Activated CD8-positive, alpha-beta memory T cell treated with anti-CD3 and anti-CD28 coated beads, Interleukin-2, amount 50 U/mL, for 4 hours (primary cell): ENCODE measurements at places on chromosomes 5 and 9.

GRCh38 chr5:178637356-178638074 lies 10.7 kb upstream of the CLK4 start:
- no peak for DNase-seq

DNA sequence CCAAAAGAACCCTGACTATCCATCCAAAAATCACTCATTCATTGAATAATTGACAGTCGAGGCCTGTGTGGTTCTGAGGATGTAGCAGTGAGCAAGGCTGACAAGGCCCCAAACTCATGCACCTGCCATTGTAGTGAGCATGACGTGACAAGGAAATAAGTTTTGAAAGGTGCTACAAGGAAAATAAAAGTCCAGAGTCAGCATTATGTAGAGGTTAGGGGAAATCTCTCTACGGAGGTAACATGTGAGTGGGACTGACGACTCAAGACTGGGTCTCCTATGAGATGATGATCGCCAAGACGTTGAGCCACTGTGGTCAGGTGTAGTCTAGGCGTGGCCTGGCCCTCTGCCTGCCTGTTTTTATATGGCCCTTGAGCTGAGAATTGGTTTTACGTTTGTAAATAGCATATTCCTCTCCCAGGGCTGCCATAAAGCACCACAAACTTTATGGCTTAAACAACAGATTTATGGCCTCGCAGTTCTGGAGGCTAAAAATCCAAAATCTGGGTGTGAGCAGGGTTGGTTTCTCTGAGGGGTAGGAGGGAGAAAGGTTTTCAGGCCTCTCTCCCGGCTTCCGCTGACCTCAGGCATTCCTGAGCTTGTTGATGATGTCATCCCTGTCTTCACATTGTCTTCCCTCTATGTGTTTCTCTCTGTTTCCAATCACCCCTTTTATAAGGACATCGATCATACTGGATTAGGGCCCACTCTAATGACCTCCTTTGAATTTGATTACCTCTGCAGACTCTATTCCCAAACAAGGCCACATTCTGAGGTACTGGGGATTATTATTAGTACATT lies 206.4 kb upstream of the EGFLAM start:
- no peak for DNase-seq

DNA sequence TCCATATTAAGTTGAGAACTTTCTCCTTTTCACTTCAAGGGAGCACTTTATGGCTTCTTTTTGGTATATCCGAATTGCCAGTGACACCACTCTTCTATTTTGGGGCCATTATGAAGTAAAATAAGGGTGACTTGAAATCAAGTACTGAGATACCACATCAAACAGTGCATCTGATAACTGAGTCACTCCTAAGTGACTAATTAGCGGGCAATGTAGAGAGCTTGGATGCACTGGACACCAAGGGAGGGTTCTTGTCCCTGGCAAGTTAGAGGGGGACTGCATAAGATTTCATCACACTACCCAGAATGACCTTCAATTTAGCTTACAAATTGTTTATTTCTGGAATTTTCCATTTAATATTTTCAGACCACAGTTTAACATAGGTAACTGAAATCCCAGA lies 813.9 kb upstream of the CDH10 start:
- DNase-seq = no peak

DNA sequence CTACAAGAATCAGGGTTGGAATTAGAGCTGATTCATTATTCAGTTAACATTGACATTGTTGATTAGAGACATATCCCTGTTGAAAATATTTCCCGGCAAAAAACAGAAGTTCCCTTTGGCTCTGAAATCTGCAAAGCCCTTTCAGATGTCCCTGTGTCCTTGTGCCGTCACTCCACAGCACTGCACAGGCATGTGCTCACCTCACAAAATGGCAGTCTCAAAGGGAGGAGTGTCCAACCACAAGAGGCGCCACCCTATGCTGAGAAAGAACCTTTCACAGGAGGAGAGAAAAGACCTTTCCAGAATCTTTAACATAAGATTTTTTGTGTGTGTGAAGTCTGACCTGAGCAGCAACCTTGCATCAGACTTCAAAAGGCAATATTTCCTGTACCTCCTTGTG lies 112.8 kb upstream of the PRSS3 start:
- DNase-seq = no peak

DNA sequence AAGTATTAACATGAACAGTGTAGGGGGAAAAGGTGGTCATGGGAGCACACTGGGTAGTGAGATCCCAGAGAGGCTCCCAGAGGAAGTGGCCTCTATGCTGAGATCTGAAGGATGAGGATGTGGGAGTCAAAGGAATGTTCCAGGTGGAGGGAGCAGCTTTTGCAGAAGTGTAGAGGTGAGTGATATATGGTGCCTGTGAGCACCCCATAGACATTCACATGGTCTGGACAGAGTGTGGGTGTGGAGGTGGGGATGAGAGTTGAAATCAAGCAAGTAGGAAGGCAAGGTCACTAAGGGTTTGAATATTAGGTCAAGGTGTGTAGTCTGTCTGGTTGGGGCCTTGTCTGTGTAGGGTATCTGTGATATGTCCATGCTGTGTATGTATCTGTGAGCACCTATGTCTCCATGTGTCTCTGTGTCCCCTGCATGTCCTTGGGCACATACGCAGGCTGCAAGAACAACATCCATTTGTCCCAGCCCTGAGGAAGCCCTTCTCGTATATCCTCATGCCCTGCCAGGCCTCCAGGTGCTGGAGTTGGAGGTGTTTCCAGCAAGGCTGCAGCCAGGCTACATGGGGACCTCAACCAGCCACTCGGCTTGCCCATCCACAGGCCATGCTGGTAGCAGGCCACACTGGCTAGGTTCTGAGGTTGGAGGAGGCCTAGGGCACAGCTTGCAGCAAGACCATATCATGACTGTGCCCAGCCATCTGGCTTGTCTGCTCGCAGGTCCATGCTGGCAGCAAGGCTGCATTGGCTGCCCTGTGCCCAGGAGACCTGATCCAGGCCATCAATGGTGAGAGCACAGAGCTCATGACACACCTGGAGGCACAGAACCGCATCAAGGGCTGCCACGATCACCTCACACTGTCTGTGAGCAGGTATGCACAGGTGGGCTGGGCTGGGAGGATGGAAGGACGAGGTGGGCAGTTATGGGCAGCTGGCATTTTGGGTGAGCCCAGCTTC lies 4.7 kb downstream of the PDLIM4 start:
- DNase-seq = peak; percentile 12

- peak; percentile 88 for DNase-seq
Observed at GRCh38 chr9:36151316-36152210, 15.0 kb downstream of the GLIPR2 start.

DNA sequence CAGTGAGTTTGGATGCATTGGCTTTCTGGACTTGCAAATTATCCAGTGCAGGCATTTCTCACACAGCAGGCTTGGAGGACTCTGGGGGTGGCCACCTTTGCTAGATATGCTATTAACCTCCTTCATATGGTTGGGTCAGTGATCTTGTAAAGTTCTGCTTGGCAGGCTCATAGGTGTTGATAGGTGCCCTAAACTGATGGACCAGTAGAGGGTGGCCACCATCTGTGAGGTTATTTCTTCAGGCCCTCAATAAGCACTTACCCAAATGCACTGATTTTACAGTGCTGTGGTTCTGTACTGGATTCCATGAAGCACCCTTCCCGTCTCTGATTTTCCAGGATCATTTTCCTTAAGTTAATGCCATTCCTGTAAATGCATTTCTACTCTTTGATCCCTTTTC lies 216.3 kb downstream of the COMMD10 start:
- no peak for DNase-seq

DNA sequence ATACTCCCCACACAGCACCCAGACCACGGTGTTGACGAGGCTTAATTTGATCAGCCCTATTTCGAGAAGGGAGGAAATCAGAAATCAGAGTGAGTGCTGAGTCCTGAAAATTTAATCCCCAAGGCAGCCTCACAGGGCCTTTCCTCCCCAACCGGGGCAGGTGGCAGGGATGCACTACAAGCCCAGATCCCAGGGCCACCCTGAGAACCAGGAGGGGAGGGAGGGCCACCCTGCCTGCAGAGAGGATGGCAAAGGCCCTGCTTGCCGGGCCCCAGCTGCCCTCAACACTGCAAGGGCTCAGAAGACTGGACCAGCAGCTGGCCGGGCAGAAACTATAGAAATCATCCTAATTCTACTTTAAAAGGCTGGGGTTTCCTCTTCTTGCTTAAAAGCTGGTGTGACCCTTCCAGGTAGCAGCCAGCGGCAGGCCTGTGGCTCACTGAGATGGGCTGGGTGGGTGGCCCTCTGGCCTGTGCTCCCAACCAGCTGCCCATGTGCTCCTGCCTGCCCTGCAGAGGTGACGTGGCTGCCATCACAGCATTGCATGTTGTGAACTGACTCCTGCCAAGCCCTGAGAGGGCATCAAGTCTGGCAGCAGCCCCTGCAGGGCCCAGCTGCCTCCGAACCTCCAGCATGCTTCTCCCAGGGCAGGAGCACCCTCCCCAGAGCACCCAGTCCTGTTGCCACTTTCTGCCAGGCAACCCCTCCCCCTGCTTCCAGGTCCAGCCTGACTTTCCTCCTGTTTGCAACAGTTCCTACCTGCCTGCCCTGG lies 122.8 kb downstream of the ADAMTS2 start:
- DNase-seq = peak; percentile 10

DNA sequence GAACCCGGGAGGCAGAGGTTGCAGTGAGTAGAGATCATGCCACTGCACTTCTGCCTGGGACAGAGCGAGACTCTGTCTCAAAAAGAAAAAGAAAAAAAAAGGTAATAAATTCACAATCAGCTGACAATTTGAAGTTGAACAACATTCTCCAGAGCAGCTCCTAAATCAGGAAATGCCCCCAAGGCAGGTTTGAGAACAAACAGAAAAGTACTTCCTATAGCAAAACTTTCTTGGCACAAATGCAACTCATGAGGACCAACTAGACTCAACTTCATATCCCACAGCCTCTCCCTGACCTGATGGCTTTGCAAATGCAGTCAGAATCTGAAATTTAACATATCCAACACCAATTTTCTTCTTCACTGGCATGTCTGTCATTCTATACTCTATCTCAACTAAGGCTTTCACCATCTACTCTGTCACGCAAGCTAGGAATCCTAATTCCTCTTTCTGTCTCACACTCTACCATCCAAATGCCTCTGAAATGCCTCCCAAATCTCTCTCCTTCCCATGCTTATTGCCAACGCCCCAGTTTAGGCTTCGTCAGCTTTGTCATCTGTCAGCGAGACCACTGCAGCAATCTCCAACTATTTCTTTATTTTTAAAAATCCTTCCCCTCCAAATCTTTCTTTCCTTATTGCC lies 113.3 kb downstream of the MAPKAP1 start:
- no peak for DNase-seq

DNA sequence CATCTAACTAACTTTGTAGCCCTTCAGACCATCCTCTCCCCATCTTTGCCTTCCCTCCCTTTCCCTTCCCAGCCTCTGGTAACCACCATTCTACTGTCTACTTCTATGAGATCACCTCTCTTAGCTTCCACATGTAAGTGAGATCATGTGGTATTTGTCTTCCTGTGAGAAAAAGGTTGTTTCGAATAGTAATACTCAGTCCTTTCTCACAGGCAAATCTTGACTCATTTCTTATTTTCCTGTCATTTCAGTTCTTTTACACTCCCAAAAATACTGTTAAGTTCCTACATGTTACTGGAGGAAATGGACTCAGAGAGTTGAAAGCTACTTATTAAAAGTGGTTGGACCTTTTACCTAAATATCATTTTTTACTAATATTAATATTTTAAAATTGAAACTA lies 82.1 kb downstream of the SLF1 start:
- no peak for DNase-seq

DNA sequence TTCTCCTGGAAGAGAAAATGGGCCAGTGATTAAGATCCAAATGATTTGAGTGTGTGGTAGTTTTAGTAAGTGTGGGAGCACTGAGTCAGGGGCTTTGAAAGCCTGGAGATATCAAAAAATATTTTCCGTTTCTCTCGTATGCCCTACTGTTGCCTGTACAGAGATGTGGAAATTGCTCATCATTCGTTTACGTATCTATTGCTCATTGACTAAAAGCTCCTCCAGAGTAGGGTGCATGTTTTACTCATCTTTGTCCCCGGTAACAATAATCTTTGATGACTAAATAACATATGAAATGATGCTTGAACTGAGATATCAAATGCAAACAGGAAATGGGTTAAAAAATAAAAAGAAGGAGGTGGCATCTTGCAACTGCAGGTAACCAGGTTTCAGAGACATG lies 114.2 kb upstream of the FST start:
- DNase-seq = no peak

- no peak for DNase-seq
Observed at GRCh38 chr5:77104813-77105212, 17.7 kb upstream of the ZBED3 start.

DNA sequence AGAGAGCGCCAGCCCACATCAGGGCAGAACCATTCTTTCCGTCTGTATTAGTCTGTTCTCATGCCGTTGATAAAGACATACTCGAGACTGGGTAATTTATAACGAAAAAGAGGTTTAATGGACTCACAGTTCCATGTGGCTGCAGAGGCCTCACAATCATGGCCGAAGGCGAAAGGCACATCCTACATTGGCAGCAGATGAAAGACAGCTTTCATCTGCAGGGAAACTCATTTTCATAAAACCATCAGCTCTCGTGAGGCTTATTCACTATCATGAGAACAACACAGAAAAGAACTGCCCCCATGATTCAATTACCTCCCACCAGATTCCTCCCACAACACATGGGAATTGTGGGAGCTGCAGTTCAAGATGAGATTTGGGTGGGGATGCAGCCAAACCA lies 4.7 kb upstream of the FSD1L start:
- DNase-seq = no peak

DNA sequence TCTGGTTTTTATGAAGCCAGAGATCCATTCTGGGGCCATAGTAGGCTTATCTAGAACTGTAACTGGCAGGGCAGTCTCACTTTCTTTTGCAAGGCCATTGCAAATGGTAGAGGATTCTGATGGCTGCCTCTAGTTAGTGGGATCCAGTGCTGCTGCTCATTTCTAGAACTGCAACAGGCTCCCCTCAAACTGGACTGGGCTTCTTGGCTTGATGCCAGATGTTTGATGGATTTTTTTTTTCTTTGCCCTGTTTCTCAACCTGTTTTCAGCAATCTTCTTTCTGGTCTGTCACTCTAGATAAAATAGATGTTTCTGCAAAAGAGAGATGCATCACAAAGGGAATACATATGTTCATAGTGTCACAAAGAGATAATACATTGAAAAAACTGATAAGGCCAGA lies 11.9 kb downstream of the CARTPT start:
- no peak for DNase-seq

- no peak for DNase-seq
Observed at GRCh38 chr5:102778478-102778877, 23.4 kb downstream of the PAM start.

- DNase-seq = peak; percentile 85
Observed at GRCh38 chr5:178234750-178235587, 2.4 kb upstream of the PHYKPL start.

DNA sequence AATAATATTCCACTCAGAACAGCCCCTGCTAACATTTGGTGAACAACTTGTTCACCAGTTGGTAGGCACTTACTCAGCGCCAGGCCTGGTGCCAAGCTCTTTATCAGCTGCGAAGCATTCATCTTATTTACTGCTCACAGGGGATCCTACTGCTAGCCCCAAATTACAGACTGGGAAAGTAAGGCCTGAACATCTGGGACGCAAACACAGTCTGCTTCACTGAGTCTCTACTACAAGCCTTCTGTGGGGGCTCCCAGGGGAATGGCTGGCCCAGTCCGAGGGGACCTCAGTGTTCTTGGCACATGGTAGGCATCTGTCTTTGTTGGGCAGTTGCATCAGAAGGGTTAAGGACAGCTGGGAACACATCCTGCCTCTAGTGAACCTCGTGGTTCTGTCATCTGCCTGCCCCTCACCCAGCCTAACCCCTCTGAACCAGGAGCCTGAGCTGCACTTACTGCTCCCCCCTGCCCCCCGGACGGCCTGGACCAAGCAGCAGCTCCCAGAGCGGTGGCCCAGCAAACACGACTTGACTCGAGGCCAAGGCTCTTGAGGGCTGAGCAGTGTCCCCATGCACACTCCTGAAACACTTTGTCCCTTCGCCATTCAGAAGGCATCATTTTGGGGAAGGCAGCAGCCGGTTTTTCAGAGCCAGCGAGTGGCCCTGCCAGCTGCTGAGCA lies at the start of gene PHYHD1:
TSS of gene PHYHD1 (plus strand) at position 602 of the 678 bp plus-strand sequence. CDS start 1,342 bp downstream, outside the sequence.
- DNase-seq = no peak
